ENCODE measurements at places on chromosomes 13 and 19. TPM values are rescaled to one million over a fixed set of nuclear protein-coding genes. Genes with fewer than 3 reads are reported as not detected.

DNA sequence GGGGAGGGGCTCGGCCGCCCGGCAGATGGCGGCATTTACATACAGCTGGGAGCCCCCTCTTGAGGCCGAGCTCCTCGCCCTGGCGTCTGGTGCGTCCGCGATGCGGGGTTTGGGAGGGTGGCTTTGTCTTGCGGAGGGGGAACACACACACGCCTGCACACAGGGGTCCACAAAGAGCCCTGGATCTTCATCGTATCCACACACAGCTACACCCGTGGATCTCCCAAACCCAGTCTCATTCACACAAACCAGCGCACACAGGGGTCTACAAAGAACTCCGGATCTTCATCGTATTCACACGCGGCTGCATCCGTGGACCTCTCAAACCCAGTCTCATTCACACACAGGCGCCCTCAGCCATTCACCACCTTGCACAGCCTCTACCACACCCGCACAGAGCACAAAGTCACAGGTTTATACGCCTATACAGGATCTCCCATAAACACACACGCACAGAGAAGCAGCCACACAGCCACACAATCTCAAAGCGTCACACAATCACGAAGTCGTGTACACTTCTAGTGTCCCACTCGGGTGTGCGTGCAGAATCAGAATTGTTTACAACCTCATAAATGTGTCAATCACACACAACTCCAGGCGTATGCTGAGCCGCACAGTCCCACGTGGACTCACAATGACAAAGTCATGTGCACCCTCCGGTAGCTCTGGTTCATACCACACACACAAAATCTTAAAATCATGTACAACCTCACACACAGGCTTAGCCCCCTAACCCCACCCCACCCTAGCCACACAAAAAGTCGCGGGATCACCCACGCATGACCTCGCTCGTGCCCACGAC, 550 bp upstream of the DLL3 start:
- peak; percentile 55 for DNase-seq

DNA sequence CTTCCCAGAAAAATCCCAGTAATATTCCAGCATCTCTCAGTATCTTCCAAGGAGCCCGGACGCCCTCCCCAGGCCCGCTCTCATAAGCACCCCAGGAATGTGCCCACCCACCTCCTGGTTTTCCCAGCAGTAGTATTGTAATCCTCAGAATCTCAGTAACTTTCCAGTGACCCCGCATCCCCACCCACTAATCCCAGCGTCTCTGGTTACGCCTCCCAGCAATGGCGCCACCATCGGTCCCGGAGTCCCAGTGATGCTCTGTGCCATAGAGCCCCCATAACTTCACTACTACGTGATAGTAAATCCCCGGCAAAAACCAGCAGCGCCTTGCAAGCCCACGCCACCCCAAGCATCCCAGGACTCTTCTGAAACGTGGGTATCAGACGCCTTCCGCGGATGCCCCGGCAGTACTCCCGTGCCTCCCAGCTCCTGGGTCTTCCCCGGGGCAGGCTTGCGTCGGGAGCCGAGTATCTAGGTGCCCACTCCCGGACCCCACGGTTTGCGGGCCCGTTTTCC, 928 bp upstream of the PNPLA6 start:
- DNase-seq: peak; percentile 96

DNA sequence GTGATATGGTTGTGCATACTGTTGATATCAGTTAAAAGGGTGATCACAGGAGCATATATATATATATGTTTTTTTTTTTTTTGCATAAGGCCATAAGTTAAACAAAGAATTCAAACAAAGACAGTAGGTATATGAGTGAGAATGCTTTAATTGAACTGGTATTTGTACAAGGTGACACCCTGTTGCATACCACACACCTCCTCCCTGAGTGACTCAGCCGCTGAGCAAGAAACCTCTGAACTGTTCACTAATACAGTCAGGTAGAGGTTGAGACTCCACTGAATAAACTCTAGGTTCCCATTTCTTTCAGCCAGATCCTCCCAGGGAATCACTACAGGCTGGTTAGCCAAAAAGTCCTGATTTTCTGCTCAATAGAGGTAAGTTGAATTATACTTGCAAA, at the start of gene SCEL:
TSS of gene SCEL (plus strand) at position 259 of the 400 bp plus-strand sequence. CDS start 20,170 bp downstream, outside the sequence.
- no peak for DNase-seq

The LCP1 gene
- total RNA-seq: 8.6 TPM

The NKG7 gene
- total RNA-seq: 0.80 TPM

The CEACAM19 gene
- total RNA-seq: 2.8 TPM

The CD33 gene
- total RNA-seq: 2.3 TPM

Measured in muscle of leg (tissue), 16 donors.